Osteocyte (in vitro differentiated cells): ENCODE measurements at places on chromosomes 6 and 20. TPM values are rescaled to one million over a fixed set of nuclear protein-coding genes. Genes with fewer than 3 reads are reported as not detected.

GRCh38 chr20:50198180-50198666 lies 7.6 kb downstream of the CEBPB start:
- no peak for DNase-seq

- no peak for DNase-seq
Observed at GRCh38 chr6:45512717-45513116, 135.0 kb upstream of the SUPT3H start.

DNA sequence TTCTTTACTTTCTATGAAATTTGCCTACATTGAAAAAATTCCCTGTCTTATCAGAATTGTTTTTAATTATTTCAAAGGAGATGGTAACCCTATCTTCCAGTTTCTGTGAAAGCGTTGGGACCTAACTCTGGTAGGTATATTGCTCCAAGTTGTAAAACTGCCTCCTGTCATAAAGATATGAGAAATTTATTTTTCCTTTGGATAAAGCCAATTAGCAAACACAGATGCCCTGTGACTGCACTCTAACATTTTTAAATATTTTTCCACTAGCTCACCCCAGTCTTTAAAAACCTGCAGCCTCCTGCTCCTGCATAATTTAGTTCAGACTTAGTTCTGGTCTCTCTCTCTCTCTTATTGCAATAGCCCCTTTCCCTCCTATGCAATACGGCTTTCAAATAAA lies 39.0 kb upstream of the CRISP1 start:
- DNase-seq: no peak

GRCh38 chr6:138115877-138116660 lies 8.8 kb upstream of the PERP start:
- DNase-seq: no peak

DNA sequence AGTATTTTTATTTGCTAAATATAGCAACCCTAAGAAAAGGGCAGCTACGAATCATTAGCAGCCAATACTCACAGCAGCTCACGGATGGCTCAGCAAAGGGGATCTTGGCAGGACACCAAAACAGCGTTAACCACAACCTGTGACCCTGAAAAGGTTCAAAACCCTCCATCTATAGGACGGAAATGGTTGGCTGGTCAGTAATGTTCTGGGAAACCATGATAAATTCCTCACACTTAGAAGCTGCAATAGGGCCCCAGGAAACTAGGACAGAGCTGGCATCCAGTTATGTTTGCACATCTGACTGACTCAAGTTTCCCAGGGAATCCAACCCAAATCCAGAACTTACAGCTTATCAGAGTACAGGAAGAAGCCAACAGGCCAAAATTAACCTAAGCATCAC lies 30.9 kb upstream of the PTPRT start:
- DNase-seq: no peak

- DNase-seq: no peak
Observed at GRCh38 chr6:157110607-157111006, 212.7 kb downstream of the TMEM242 start.

DNA sequence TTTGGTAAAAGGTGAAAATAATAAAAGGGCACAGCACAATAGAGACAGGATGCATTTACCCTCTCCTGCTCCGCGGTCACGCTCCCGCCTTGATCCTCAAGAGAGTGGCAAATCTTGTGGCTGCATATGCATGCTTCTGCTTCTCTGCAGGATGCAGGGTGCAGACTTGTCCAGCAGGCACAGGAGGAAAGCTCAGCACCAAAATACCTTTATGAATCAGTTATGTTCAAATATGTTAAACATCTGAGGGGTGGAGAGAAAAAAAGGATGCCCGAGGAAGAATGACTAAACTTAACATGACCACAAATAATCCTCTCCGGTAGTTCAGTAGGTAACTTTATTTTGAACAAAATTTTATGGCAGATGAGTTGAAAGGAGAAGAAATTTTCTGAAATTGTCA lies 366.1 kb upstream of the SOX4 start:
- no peak for DNase-seq

DNA sequence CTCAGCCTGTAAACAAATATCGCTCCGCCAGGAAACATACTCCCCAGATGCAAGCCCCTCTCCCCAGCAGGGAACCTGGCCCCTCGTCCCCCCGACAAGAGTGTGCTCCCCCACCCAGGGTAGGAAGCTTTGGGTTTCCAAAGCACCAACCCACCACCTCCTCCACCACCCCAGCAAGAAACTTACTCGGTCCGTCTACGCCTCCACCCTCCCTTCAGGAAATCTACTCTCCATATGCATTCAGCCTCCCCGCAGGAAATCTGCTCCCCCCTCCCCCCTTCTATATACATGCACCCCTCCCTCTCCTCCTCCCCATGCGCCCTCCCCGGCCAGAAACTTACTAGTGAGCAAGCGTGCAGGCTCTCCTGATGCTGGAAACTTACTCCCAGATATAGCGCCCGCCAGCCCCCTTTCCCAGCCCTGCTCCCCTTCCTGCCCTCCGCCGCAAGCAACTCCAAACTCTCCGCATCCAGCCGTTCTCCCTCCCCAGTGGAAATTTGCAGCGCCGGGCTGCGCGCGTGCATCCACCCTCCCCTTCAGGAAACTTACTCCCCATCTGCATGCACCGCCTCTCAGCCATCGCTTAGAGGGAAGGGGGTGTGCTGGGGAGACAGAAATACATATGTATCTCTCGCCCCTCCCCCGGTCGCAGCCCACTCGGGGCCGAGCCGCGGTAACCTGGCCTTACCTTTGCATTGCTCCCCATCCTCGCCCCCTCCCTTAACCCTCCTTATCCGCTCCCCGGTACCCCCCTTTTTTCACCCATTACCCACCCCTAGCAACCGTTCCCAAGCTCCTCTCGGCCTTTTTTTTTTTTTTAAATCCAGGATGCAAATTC lies at the start of gene TRERF1:
TRERF1 (minus strand) TSS at position 594 of the 838 bp plus-strand sequence. CDS start 182,336 bp downstream, outside the sequence.
- DNase-seq: peak; percentile 86

DNA sequence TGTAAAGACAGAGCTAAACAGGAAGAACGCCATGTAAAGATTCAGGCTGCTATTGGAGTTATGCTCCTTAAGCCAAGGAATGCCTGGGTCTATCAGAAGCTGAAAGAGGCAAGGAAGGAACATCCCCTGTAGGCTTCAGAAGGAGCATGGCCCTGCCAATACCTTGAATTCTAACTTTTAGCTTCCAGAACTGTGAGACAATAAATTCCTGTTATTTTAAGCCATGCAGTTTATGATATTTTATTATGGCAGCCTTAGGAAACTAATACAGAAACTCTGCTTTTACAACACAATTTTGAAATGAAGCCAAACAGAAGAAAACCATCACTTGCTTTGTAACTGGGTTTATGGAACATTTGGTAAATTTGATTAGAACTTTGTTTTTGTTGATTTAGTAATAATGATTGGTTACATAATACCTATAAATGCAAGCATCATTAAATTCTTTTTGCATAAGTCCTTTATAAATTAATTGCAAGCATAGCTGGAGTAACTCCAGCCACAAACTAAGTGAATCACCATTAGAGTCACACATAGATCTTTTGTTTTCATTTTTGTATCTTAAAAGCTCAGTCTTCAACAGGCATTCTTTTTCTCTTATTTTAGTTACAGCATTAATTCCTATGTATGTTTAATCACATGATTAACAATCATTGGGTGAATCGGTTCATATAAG lies 33.5 kb upstream of the TSPYL1 start:
- no peak for DNase-seq

DNA sequence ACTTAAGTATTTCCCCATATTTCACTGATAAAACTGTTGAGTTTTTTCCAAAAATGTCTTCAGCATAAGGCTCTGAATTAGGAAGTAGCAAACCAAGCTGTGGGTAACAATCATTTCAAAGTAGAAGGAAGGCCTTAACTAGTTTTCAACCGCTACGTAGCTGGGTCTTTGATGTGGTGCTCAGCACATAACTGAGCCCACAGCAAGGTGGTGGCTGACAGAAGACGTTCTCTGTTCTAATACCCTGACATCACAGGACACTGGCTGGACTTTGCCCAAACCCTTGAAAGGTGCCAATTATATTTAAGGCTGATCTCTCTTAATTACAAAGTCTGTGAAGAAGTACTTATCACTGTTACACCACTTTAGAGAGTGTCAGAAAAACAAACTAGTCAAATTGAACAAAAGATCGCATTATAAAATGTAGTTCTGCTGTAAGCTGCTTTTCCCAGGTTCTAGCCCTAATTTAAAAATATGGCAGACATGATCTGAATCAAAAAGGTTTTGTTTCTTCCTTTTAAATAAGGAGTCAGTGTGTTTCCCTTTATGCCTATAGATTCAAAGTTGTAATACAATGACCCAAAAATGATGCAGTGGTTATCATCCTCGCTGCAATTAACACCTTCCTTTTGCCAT lies 26.7 kb downstream of the MAN1A1 start:
- DNase-seq: no peak

DNA sequence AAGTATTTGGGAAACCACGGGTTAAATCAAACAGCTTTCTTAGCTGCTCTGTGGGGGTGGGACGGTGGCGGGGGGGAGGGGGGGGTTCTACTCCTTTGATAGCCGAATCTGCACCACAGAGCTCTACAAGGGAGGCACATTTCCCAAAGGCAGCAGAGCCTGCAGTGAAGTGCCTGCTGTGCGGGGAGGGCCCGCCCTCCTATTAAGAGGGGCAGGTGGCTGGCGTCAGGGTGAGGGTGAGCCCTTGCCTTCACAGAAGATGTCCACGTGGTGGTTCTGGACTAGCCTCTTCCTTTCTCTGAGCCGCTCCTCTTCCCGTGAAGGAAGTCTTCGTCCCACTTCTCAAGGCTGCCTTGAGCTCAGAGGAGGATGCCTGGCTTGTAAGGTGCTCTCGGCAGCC lies 174.9 kb upstream of the THBS2 start:
- no peak for DNase-seq

- no peak for DNase-seq
Observed at GRCh38 chr6:142781129-142781528, 163.8 kb downstream of the HIVEP2 start.

- DNase-seq: no peak
Observed at GRCh38 chr20:20407891-20408805, 40.2 kb downstream of the INSM1 start.

- no peak for DNase-seq
Observed at GRCh38 chr6:1335367-1336037, 23.6 kb downstream of the FOXQ1 start.

DNA sequence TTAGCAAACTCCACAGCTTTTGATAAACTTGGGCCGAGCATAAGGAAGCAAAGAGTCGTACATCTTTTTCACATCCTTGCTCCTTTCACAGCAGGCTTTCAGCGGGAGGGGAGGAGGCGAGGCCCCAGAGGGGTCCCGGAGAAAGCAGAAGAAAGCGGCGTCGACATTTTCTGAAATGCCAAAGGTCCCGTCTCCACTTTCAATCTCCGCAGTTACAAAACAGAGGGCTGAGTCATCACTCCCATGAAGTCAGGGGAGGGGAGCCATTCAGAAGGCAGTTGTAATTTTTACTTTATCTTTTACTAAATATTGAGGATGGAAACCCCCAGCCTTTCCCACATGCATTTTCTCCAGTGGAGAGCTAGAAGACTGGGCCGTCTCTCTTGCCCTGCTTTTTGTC lies 174.2 kb upstream of the THBS2 start:
- no peak for DNase-seq

DNA sequence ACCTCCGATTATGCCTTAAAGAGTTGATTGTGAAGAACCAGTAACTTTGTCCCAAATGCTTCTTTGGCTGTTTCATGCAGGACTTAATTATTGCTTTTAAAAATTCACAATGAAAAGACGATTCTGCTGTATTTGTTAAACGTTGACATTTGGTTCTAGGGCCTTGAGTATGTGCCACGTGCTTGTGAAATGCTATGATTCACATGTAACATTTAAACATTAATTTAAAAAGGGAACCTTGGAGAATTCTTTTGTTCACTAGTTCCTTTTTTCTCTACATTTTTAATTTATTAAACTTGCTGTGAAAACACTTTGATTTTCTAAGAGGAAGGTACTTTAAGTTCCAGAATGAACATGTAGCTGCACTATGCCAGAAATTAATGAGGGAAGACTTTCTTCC lies 9.5 kb downstream of the GZF1 start:
- DNase-seq: no peak

DNA sequence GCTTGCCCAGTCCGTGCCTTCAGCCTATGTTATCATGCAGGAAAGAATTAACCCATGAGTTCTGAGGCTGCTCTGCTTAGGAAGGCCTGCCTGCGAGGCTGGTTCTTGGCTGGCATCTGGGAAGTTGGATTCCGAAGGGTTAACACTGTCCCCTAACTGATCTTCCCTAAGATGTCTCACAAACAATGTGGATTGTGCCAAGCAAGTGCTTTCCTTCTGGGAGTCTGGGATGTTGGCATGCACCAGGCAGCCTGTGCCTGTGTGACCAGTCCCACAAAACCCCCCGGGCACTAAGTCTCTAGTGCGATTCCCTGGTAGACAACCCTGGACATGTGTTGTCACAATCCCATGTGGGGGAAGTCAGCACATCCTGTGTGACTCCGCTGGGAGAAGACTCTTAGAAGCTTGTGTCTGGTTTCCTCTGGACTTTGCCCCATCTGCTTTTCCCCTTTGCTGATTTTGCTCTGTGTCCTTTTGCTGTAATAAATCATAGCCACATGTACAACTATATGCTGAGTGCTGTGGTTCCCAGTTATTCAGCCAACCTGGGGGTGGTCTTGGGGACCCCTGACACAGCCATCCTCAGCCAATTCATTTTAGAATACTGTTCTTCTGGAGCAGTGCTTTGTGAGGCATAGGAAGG lies 83.8 kb downstream of the SLC22A23 start:
- no peak for DNase-seq

DNA sequence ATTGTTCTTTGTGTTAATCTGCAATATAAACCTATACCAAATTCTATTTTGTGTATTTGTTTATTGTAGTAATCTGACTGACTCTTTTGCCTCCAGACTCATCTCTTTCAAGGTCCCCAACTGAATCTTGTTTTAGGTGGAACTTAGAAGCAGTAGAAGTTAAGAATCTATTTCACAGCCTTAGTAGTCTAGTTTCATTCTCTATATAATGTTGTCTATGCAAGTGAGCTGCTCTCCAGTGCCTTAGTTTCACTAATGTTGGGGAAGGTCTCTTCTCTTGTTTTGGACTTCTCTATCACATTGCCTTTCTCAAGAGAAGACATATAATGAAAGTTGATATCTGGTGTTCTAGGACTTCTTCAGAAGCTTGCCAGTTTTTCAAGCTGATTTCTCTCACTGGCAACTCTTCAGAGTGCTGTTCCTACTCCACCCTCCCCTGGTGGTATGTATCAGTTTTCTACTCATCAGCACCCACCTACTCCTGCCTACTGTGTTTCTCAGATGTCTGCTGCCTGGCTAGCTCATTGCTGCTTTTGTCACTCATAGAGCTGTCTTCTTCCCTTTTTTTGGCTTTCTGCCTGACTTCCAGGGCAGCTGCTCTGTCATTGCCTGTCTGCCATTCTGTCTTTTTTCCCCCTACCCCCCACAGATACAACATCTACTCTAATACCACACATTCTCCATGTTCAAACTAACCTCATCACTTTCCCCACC lies 82.1 kb downstream of the PTPRA start:
- DNase-seq: no peak

- DNase-seq: no peak
Observed at GRCh38 chr20:40676491-40677269, 12.4 kb downstream of the MAFB start.

The MMS22L gene
- total RNA-seq: 8.5 and 9.3 TPM in 2 replicates

The HS3ST5 gene
- 0.11 TPM in 1 of 2 replicates, not detected in the other for total RNA-seq

The DSP gene
- 124 and 135 TPM in 2 replicates for total RNA-seq

The NOTCH4 gene
- 0.83 and 1.5 TPM in 2 replicates for total RNA-seq

The TASP1 gene
- total RNA-seq: 9.0 and 10.9 TPM in 2 replicates

The MYLK2 gene
- total RNA-seq: 0.10 and 0.27 TPM in 2 replicates

The MICB gene
- total RNA-seq: 12.1 and 13.8 TPM in 2 replicates

The FAM83C gene
- total RNA-seq: not detected in 2 replicates

The C20orf144 gene
- 0.13 and 0.37 TPM in 2 replicates for total RNA-seq

The C6orf58 gene
- total RNA-seq: 0.73 TPM in 1 of 2 replicates, not detected in the other

The FHL5 gene
- not detected in 2 replicates for total RNA-seq

The FKBP1C gene
- total RNA-seq: 0.55 and 1.2 TPM in 2 replicates
